ENCODE measurements at places on chromosomes 3 and 15.
A peak's percentile ranks its signal among the peaks of the same experiment; 100 is the strongest.

DNA sequence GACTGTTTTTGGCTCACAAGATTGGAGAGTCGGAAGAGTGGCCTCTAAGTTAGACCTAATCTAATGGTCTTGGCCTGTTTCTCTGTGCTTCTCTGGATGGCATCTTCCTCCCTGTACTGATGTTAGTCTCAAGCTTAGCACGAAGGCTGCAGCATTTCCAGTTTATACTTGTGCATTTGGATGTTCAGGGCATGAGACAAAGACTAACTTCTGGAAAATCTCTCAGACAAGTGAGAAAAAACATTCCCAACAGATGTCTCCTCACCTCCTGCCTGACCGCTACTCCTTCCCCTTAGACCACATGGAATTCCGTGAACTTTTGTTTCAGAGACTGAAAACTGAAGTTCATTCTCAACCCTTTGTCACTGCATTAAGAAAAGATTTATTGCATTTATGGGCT, 410.8 kb upstream of the MCTP2 start:
- DNase-seq = no peak

DNA sequence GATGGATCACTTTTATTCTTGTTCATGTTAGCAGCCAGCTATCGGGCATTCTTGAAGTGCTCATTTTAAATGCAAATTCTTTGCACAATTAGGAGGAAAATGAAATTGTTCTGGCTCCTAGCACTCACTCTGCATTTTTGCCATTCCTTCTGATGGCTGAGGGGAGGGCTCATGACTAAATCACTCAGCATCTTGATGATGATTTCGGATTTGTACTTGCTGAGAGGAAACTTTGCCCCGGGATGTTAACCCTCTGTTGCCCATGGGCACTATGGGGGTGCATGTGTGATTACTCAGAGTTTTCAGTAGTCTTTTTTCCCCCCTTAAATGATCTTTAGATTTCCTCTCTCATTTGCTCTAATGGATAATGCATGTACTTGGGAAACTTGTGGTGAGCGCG, 299.6 kb upstream of the C2CD4B start:
- DNase-seq = no peak

DNA sequence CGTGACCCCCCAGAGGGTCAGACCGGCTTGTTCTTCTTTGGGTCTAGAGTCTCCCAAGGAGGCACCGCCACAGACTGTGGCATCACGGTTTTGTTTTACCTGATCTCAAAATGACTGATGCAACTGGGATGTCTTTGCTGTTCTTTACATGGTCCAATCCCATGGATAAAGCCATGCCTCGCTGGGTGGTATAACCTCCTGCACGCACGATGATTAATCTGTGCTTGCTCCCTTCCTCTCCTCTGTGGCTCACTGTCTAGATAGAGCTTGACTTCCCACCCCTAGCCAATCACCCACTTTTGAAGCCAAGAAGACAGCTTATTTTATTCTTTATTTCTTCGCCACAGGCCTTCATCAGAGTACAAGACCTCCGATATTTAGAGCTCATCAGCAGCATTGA, 36.6 kb upstream of the RHO start:
- DNase-seq = no peak

DNA sequence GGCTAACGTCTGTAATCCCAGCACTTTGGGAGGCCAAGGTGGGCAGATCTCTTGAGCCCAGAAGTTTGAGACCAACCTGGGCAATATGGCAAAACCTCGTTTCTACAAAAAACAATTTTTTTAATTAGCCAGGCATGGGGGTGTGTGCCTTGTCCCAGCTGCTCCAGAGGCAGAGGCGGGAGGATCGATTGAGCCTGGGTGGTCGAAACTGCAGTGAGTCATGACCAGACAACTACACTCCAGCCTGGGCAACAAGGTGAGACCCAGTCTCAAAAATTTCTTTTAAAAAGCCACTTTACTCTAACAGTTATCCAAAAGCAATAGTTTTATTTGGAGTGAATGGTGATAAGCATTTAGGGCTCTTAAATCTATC, 12.5 kb downstream of the TRIM59 start:
- DNase-seq = no peak

DNA sequence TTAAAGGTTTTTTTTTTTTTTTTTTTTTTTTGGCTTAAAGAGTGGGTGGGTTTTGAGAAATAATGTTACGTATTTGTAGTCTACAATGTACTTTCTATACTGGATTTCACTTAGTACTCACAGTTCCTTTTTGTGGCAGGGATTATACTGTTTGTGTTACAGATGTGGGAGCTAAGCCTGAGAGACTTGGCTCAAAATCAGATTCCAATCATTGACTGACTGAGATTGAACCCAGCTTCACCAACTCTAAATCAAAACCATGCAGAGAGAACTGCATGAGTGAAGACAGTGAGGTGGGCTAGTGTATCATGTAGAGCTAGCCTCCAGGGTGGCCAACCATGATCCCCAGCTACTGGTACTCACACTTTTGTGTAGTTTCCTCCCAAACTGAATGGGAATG, 68.0 kb downstream of the TMEM108 start:
- no peak for DNase-seq

GRCh38 chr3:192608726-192609600, 118.4 kb downstream of the FGF12 start:
- no peak for DNase-seq

GRCh38 chr3:109355625-109356441, 18.5 kb upstream of the DPPA4 start:
- DNase-seq = peak; percentile 92

DNA sequence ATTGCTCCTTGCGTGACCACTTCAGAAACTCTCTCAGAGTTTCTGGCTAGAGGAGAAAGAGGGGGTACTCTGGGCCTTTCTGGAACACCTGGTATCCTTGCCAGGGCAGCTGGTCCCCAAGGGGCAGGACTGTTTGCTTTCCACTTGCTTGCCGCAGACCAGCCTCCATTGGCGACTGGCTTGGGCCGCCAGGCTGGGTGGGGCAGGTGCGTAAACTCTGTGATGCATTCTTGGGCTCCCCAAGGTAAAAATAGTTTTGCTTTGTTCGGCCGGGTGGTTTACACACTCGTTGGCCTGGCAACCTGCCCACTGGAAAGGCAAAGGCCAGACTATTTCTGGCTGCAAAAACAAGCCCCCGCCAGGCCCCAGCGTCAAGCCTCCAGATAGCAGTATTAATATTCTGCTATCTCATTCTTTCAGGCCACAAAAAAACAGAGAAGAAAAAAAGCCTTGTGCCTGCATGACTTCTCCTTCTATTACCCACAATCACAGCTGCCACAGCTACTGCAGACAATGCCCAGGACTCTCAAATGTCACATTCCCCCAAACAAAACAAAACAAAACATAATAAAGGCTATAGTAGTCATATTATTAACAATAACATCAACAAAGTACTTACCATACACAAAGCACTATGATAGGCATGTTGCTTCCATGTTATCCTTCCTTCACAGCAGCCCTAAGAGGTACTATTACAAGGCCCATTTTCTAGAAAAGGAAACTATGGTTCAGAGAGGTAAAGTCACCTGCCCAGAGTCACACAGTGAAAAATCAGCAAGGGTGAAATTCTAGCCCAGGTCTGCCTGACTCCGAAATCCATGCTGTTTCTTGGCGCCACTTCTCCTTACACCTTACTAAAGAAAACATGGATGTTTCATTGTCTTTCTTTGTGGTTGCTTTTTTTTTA, 14.0 kb upstream of the SSUH2 start:
- no peak for DNase-seq

- no peak for DNase-seq
Measured at GRCh38 chr3:85255949-85256348, 297.2 kb downstream of the CADM2 start.

GRCh38 chr3:161452179-161452578, 44.4 kb upstream of the OTOL1 start:
- no peak for DNase-seq

DNA sequence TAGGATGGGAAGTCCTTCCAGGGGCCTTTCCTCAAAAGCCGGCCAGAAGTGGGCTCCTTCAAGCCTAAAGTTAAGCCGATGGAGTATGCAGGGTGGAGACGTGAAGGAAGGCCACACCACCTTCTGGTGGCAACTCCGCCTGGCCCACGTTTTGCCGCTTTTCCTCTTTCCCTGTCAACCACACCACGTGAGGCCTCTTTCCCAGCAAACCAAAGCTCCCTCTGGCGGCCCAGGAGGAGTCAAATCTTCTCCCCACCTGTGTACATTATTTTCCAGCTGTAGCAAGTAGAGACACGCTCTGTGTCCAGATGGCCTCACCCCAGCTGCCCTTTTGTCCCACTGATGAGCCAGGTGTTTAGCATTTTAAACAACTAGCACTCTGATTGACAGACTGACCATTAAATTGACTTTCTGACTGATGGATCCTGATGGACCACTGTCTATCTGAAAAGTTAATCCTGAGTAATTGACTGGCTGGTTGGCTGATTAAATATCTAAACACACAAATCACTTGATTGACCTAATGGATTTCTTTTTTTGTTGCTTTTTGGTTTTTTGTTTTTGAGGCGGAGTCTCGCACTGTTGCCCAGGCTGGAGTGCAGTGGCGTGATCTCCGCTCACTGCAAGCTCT, 59.6 kb upstream of the ZBTB38 start:
- peak; percentile 84 for DNase-seq

- no peak for DNase-seq
Measured at GRCh38 chr3:54094926-54095325, 27.4 kb upstream of the CACNA2D3 start.

DNA sequence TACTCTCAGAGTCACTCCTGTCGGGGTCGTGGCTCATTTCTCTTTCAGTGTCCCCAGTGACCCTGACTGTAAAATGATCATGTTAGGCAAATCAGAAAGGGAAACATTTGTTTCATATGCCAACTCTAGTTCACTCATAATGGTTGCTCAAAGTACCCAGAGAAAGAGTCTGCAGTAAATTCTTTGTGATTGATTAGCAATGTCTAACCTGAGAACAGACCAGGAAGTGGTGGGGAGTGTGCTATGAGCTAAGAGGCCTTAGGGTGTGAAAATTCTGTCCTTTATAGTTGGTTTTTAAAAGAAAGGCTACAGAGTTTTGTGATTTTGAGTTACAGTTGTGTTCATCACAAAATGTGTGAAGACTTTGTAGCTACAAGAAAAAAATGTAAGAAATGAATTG, 108.9 kb downstream of the EDEM1 start:
- DNase-seq = no peak

DNA sequence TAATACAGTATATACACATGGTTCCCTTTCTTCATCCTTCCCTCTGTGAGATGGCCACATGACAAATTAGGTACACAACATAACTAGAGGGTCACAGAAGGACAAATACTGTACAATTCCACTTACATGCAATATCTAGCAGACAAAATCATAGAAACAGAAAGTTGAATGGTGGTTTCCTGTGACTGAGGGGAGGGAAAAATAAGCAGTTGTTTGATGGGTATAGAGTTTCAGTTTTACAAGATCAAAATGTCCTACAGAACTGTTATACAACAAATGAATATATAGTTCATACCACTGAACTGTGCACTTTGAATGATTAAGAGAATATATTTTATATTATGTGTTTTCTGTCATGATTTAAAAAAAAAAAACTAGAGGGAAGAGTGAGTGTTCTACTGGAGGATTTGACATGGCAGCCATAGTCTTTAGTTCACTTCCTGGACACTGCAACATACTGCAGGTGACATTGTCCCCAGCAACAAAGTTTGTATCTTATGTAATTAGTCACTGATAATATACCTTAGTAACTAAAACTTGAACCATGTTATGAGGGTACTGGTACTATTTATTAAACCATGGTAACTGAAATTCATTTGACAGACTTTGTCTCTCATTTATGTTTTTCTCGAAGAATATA, 37.2 kb downstream of the CCDC54 start:
- DNase-seq = no peak

- no peak for DNase-seq
Measured at GRCh38 chr3:187713504-187713903, 11.1 kb upstream of the RTP2 start.

GRCh38 chr15:100216182-100216581, 125.6 kb downstream of the ADAMTS17 start:
- no peak for DNase-seq
